Activated T-cell treated with anti-CD3 and anti-CD28 coated beads, Interleukin-2, amount 50 U/mL, for 72 hours (primary cell): ENCODE measurements at places on chromosomes 2 and 18. TPM values are rescaled to one million over a fixed set of nuclear protein-coding genes. Genes with fewer than 3 reads are reported as not detected.
A peak's percentile ranks its signal among the peaks of the same experiment; 100 is the strongest.

- H3K36me3 ChIP-seq: no peaks in the 10 kb centered on the region
- H3K27me3 ChIP-seq: no peaks in the 10 kb centered on the region
- peaks cover 16% of the 10 kb centered on the region for H3K4me1 ChIP-seq
- no peak overlapping the region for H3K4me3 ChIP-seq
- no peak for DNase-seq
Observed at GRCh38 chr2:44107974-44108373, 60.7 kb upstream of the PPM1B start.

GRCh38 chr18:48541026-48541746 lies 2.4 kb downstream of the CTIF start:
- peak overlapping the region; percentile 89 for H3K4me3 ChIP-seq
- peaks cover 23% of the 10 kb centered on the region for H3K4me1 ChIP-seq
- no peak overlapping the region for H3K27ac ChIP-seq
- no peaks in the 10 kb centered on the region for H3K36me3 ChIP-seq
- peak; percentile 18 for DNase-seq

DNA sequence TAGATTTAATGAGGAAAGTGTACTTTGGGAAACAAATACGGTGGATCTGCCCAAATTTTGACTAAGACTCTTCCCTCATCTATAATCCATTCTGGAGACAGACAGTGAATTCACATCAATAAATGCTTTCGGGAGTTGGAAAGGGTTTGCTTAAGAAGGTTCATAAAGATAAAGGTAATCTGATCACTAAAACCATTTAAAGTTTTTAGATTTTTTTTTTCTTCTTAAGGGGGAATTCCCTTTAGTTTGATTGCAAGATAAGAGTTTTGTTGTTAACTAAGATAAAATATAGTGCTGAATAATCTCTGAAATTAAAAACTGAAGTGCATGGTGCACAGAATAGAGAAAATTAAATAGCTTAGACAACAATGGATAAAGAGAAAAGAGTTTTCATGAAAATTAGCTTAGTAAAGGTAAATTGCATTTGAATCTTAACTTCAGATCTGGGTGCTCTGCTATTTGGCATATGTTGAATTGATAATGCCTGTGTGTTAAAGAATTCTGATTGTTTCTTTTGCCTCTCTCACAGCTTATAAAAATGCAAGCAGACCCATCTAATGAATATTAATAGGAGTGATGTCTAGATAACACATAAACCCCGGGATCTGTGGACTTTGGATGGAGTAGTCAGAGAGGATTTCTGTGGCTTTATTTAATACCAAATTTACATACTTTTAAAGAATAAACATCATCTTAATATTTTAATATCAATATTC lies 100.8 kb downstream of the MEIS1 start:
- H3K27ac ChIP-seq: no peak overlapping the region
- no peak for DNase-seq
- H3K4me3 ChIP-seq: no peak overlapping the region
- H3K27me3 ChIP-seq: no peaks in the 10 kb centered on the region
- no peaks in the 10 kb centered on the region for H3K4me1 ChIP-seq
- H3K36me3 ChIP-seq: no peaks in the 10 kb centered on the region

- peak; percentile 79 for DNase-seq
- H3K27ac ChIP-seq: peak overlapping the region; percentile 74
- peak overlapping the region; percentile 83 for H3K4me3 ChIP-seq
- no peaks in the 10 kb centered on the region for H3K36me3 ChIP-seq
- peaks cover 78% of the 10 kb centered on the region for H3K4me1 ChIP-seq
- H3K27me3 ChIP-seq: no peaks in the 10 kb centered on the region
Observed at GRCh38 chr2:108621087-108621559, 86.9 kb downstream of the LIMS1 start.

- peaks cover 20% of the 10 kb centered on the region for H3K27me3 ChIP-seq
- H3K36me3 ChIP-seq: no peaks in the 10 kb centered on the region
- H3K4me1 ChIP-seq: peaks cover 26% of the 10 kb centered on the region
Observed at GRCh38 chr18:56115071-56116015, 523.0 kb downstream of the TXNL1 start.

DNA sequence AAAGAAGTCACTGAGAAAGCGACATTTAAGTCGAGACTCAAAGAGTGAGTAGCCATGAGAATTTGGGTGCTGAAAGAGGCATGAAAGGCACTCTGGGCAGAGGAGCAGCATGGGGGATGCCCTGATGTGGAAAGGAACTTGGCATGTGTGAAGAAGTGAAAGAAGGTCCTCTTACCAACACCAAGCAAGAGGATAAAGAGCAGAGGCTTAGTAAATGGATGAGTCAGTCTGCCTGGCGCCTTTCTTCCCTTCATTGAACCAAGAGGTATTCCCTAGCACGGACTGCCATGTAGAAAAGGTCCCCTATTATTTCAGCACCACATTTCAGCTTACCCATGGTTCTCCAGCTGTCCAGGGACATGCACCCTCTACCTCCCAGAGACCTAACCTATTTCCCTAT lies 221.1 kb upstream of the NRP2 start:
- no peaks in the 10 kb centered on the region for H3K36me3 ChIP-seq
- no peak overlapping the region for H3K4me3 ChIP-seq
- no peak overlapping the region for H3K27ac ChIP-seq
- H3K4me1 ChIP-seq: peaks cover 26% of the 10 kb centered on the region
- peaks cover 11% of the 10 kb centered on the region for H3K27me3 ChIP-seq
- no peak for DNase-seq

Gene GREB1
- total RNA-seq: 2.2 TPM

Gene ABCG5
- not detected for total RNA-seq

Gene ABCG8
- not detected for total RNA-seq
